ENCODE measurements at places on chromosomes 5 and 9. TPM values are rescaled to one million over a fixed set of nuclear protein-coding genes. Genes with fewer than 3 reads are reported as not detected.
A peak's percentile ranks its signal among the peaks of the same experiment; 100 is the strongest.

The SLC25A2 gene
- not detected for total RNA-seq

DNA sequence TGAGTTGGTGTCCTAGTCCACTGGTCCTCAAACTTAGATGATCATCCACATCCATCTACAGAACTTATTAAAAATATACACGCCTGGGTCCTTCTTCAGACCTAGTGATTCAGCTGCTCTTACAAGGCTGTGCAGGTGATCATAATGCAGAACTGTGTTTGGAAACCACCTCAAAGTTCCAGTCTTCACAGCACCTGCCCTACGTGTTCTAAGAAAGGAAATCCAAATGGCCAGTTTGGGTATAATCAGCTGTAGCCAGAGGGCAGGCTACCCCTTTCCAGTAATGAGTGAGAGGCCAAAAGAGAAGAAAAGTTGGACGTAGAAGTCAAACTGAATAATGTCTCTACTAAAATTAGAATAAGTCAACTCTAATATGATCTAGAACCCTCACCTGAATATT, 15.4 kb downstream of the REEP5 start:
- no peak for DNase-seq

DNA sequence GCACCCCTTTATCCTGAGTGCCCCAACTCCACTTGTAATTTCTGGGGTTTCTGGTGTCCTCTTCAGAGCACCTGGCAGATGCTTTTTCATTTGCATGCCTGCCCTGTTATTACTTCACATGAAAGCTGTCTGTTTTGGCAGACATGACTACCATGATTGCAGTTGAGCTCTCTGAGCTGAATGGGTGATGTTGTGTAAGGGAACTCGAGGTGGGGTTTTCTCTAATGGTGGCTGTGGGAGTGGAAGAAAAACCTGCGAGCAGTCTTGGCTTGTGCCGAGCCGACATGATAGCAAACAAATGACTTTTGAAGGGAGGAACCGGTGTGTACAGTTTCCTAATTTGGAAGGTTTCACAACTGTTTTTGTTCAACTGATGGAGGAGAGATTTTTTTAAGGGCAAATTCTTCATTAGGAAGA, 196.2 kb downstream of the AOPEP start:
- DNase-seq = no peak

DNA sequence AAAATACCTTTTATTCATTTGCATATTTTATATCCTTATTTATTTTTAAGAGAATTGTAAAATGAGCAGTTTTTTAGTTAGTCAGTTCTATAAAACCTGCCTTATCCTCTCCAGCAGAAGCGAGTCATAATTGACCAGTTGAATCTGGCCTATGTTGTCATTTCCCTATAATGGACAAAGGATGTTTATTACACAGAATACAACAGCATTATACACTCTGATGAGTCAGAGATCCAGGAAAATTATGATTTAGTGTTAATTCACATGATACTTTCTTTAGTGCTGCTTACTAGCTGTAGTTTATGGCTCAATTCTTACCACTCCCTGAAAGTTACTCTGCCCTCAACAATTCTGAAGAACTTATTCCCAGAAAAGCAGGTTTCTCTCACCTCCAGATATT, 26.8 kb upstream of the LURAP1L start:
- peak; percentile 71 for DNase-seq

GRCh38 chr5:174106997-174107655, 61.6 kb downstream of the NSG2 start:
- no peak for DNase-seq

The ARID3C gene
- total RNA-seq = under 0.01 TPM

GRCh38 chr9:129414377-129414992, 206.4 kb downstream of the C9orf50 start:
- DNase-seq = peak; percentile 61

DNA sequence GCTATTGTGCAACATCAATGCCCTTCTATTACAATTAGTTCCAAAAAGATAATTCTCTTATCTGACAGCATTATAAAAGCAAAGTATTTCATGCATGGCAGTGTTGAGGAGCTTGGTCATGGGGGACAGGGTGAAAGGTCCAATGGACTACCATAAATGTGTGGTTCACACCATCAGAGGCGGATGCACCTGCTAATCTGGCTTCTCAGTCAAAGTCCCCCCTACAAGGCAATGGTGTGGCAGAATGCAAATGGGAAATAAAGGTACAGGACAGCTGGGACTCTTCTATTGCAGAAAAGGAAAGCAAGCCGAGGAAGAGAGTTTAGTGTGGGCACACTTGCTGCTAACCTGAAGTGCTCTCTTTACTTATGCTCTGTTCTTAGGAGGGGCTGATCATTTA, 369.1 kb downstream of the NDUFS4 start:
- no peak for DNase-seq

DNA sequence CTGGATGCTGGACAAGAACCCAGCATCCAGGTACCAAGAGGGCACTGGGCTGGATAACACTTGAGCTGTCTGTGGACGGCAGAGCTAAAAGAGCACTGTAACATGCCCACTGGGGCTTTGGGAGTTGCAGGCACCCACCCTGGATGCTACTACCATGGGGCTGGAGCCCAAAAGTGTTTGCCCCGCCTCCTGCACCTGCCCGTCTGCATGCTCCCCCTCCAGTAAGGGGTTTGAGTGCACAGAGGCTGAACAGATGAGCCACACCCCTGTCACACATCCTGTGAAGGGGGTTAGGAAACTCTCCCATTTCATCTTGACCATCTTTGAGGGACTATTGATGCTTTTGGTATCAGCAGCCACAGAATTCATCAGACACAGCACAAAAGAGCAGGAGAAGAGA, 69.0 kb downstream of the LIX1 start:
- DNase-seq = no peak

DNA sequence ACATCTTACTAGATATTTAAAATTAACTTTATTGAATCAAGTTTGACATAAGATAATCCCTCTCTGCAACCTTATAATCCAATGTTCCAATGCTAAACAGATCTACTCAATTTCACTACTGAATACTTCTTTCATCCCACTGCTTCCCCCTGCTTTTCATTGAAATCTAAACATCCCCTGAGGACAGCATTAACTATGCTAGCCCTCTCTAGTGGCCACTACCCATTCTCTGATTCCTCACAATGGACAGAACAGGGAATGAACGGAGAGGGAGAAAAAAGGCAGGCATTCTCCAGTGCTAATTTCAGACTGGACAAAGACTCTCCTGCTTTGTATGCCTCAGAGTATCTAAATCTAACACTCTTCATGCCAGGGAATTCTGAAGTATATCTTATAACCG, 54.3 kb upstream of the RGS7BP start:
- no peak for DNase-seq

GRCh38 chr5:31663519-31663918, 24.6 kb downstream of the PDZD2 start:
- no peak for DNase-seq

DNA sequence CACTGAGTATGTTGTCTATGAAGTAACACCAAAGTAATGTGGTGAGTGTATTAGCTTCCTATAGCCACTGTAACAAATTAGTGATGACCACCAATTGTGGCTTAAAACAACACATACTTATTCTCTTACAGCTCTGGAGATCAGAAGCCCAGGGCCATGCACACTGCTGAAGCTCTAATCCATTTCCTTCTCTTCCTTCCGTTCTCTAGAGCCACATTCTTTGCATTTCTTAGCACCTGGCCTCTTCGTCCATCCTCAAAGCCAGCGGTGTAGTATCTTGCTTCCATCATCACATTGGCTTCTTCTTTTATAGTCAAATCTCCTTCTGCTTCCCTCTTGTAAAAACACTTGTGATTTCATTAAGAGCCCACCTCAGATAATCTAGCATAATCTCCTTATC, 230.3 kb upstream of the RFX3 start:
- DNase-seq = peak; percentile 32

The MEIKIN gene
- not detected for total RNA-seq

DNA sequence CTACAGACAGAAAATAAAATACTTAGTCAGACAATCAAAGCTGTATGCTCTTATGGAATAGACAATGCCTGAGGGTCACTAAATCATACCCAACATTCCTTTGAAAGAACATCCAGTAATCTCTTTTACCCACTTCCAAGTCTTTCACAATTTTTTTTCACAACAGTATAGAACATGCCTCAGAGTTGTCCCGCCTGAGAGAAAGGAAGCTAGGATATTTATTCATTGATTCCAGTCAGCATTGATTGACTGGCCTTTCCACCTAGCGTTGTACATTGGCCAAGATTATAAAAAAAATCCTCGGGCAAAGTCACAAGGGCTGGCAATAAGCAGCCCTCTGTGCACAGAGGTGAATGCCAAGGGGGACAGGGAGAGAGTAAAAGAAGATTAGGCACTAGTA, 318.1 kb upstream of the PIK3R1 start:
- no peak for DNase-seq

DNA sequence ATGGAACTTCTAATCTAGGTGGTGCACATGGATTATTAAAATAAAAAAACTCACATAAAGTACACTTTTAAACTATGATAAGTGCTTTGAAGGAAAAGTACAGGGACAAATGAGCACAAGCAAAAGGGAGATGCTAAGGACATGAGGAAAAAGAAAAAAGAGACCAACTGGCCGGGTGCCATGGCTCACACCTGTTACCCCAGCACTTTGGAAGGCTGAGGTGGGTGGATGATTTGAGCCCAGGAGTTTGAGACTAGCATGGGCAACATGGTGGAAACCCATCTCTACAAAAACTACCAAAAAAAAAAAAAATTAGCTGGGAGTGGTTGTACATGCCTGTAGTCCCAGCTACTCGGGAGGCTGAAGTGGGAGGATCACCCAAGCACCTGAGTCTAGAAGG, 67.1 kb downstream of the SH3TC2 start:
- DNase-seq = no peak

DNA sequence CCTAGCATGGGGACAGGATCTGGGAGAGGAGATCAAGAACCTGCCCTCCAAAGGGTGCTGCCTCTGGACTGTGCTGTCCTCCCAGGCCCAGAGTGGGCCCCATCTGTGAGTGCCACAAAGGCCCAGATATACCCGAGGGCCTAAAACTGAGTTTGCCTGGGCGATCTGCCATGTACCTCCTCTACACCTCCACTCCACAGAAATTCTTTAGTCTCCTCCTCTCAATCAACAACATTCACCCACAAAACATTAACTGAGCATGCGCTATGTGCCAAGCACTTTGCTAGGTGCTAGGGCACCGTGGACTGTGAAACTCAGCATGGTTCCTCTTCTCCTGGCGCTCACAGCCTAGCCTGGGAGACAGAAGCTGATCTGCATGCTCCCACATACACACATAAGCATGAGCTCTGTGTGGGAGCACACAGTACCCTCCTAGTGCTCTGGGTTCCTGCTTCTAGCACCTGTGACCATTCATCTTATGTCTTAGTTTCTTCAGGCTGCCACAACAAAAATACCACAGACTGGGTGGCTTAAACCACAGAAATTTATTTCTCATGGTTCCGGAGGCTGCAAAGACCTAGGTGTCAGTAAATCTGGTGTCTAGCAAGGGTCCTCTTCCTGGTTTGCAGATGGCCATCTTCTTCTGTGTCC, 82.0 kb upstream of the FSTL4 start:
- no peak for DNase-seq

DNA sequence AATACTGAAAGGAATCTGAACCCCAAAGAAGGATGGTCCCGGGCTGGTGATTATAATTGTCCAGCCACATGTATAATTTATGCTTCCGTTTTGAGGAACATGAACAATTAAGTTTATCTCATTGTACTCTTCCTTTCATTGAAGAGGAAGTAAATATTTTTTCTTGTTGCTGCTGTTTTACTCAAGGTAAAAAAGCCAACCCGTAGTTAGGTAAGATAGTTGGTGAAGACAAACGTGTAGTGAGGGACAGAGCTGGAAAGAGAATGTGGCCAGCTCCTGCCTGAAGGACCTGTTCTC, 5.1 kb downstream of the RCL1 start:
- no peak for DNase-seq

DNA sequence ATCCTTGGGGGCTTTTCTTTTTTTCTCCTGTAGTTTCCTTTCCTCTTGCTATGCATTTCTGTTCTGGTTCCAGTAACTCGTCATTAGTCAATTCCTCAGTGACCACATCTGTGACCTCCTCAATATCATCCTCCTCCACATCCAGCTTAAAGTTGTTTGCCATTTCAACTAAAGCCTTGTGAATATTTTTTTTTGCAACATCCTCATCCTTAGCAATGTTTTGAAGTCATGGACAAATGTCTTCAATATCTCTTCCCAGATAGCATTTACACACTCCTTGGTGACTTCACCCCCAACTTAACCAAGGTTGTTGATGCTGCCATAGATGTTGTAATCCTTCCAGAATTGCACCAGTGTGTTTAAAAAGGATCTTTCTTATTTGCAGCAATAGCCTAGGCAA, 14.7 kb upstream of the ADRB2 start:
- DNase-seq = no peak

The ECSCR gene
- not detected for total RNA-seq

The DIPK1B gene
- total RNA-seq = 0.77 TPM

The DEPDC1B gene
- total RNA-seq = 2.1 TPM

GRCh38 chr5:150163547-150164059, 3.0 kb upstream of the CDX1 start:
- DNase-seq = no peak

The C9orf50 gene
- total RNA-seq = 0.17 TPM

The GABRB2 gene
- total RNA-seq = under 0.01 TPM

DNA sequence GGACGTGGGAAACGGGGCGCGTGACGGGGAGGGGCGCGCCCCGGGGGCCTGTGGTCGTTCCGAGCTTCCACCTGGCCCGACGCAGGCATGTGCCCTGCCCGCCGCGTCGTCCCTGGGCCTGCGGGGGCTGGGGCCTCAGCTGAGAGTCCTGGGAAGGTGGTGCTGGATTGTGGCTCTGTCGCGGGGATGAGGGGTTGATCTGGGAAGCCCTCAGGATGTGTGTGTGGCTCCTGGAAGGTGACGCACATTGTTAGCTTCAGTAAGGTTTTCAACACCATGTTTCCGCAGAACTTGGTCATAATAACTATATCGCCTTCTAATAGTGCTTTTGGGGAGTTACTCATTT, 589.1 kb downstream of the MTRR start:
- DNase-seq = peak; percentile 25

The WNK2 gene
- under 0.01 TPM for total RNA-seq

The BRD9 gene
- total RNA-seq = 35.3 TPM

DNA sequence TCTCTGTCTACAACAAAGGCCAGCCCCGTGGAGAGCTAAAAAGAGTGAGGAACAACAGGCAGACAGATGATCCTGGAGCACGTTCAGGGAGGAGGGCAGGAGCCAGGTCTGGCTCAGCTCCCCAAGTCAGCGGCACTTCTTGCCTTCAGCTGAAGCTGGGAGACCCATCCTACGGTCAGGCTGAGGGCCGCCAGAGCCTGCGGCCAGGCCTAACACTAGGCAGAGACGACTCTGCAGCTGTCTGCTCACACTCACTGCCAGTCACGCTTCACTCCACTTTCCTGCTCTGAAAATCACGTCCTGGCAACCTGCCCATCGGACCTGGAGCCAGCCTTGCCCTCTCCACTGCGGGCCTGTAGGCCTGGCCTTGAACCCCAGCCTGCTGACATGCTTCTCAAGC, 160.9 kb upstream of the LHFPL2 start:
- no peak for DNase-seq

- DNase-seq = no peak
Measured at GRCh38 chr5:151495320-151495719, 47.9 kb downstream of the SLC36A1 start.

GRCh38 chr5:40554813-40555212, 124.9 kb upstream of the PTGER4 start:
- no peak for DNase-seq

DNA sequence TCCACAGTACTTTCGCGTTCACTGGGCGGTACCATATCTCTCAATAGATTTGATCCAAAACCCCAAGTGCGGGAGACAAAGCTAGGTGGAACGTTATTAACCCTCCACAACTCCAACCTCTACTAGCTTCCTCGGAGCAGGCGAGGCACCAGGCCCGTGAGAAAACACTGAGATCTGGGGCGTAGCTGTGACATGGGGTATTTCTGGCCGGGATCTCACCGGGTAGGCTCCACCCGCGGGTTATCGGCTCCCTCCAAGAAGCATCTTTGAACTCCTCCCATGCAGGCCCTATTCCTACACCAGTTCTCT, 350 bp upstream of the SLC25A46 start:
- no peak for DNase-seq
